ENCODE measurements at places on chromosomes 11 and 22.

- DNase-seq: no peak
These were observed 483 bp upstream of the ABTB2 start for GRCh38 chr11:34358258-34358727.

DNA sequence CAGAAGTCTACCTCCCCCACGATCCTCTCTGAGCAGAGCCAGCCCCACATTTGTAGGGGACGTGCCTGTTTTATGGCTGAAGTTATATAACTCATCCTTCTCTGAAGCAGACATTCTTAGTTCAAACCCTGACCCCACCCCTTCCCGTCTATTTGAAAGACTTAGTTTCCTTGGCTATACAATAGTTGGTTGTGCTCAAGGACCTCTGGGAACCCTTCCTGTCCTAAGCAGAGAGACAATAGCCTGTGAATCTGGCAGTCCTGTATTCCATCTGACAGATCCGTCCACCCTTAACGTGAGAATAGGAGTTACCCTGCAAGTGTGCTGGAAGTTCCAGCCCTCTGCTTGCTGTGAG is 75.2 kb downstream of the MN1 start:
- DNase-seq: no peak

DNA sequence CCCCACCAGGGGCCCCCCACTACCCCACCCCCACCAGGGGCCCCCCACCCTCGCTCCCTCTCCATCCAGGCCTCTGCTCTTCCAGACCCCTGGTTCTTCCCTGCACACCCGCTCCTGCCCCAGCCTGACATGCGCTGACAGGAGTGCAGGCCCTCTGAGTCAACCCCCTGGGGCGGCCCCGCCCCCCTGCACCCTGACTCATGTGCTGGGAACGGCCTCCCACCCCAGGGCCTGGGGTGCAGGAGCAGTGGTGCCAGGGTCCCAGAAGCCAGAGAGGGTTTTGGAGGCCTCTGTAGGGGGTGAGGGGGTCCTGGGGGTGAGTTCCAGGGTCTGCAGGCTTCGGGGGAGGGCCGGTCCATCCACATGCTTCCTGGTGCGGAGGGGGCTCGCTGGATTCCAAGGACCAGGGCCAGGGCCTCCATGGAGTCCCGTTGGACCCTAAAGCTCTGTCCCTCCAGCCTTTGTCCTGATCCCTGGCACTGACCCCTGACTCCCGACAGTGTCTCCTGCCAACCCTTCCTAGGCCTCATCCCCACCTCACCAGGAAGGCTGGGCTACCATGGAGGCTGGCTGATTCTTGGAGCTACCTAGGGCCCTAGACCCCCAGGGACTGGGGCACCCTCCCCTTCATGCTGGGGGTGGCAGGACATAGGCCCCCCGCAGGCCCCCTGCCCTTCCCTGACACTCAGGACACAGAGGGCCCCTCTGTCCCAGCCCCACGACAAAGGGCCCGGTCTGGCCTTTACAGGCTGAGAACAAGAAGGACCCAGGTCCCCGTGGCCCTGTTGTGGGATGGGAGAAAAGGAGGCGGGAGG is 583 bp upstream of the PKP3 start:
- DNase-seq: no peak

GRCh38 chr22:44620129-44620840 is 81.7 kb upstream of the PRR5 start:
- DNase-seq: peak; percentile 64

DNA sequence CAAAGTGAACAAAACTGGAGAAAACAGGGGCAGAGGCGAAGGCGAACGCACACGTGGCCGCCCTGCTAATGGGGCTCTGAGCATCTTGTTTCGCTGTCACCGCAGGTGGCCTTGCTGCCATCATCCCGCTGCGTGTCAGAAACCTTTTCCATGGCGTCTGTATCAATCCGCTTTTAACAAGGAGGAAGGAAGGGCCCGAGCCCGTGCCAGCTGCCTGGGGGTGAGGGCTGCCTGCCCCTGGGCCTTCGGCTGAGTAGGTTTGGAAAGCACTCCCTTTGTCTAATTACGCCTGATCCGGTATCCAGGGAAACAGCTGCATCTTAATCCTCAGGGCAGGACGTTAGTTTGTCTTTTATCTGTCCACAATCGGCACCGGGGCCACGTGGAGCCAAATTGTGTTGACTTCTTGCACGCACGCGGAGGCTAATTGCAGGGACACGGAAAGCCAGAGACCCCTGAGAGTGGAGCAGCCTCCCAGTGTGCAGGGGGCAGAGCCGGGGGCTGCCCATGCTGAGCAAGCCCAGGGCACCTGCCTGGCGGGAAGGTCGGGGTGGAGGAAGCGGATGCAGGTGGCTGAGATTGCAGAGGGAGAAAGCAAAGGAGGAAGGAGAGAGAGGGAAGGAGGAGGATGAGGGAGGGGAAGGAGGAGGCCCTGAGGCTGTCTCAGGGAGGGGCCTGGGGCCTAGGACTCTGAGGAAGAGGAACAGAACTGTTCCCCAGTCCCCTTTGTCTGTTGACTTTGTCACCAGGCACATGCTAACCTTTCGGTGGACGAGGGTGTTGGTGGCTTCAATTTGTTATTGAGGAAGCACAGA is 19.2 kb upstream of the TH start:
- DNase-seq: no peak

DNA sequence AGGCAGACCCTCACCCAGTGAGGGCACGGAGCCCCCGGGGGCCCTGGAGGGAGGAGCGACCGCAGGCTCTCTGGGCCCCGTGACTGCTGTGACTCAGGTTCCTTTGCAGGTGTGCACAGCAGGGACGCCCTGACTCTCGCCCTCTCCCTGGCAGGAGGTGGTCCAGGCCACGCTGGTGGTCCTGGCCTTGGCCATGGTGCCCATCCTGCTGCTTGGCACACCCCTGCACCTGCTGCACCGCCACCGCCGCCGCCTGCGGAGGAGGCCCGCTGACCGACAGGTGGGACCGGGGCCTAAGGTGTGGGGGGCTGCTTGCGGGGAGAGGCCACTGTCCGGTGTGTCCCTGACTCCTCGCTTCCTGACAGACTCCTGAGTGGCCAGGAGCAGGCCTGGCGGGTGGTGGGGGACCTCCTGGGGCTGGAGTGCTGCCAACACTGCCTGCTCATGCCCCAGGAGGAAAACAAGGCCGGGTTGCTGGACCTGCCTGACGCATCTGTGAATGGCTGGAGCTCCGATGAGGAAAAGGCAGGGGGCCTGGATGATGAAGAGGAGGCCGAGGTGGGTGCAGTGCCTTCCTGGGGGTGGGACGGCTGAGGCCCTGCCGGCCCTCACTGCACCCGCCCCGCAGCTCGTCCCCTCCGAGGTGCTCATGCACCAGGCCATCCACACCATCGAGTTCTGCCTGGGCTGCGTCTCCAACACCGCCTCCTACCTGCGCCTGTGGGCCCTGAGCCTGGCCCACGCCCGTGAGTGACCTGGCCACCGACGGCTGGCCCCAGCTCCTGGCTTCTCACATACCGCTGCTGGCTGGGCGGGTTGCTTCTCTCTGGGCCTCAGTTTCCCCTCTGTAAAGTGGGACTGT is 10.9 kb downstream of the TCIRG1 start:
- no peak for DNase-seq

- DNase-seq: no peak
These were observed 8.3 kb downstream of the MUC2 start for GRCh38 chr11:1082728-1083620.

- no peak for DNase-seq
These were observed 6.0 kb downstream of the CFL1 start for GRCh38 chr11:65851811-65852507.

- DNase-seq: no peak
These were observed 15.8 kb downstream of the MYEOV start for GRCh38 chr11:69309631-69310280.

DNA sequence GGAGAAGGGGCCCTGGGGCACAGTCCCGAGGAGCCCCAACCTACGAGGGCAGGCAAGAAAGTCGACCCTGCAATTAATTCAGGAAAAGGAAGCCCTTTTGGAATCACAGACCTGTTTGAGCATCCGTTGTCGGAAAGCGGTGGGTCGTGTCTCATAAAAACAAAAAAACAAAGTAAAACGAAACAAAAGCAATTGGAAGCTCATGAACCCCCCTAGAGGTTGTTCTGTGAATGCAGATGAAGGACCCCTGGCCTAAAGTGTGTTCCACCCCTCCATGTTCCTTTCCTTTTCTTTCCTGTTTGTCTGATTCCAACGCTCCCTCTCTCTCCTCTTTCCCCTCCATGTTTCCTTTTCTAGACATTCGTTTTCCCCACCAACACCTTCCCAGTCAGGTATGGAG is 203.7 kb downstream of the GRIK4 start:
- DNase-seq: no peak

DNA sequence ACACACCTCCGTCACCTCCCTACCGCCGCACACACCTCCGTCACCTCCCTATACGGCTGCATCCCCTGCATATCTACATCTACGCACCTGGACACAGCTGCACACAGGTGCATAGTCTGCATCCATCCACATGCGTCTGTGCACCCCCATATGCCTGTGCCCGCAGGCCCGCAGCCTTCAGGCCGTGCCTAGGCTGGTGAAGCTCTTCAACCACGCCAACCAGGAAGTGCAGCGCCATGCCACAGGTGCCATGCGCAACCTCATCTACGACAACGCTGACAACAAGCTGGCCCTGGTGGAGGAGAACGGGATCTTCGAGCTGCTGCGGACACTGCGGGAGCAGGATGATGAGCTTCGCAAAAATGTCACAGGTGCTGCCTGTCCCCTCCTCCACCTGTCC is 4.8 kb downstream of the PKP3 start:
- DNase-seq: no peak

GRCh38 chr22:27730641-27731433 is 70.7 kb downstream of the MN1 start:
- no peak for DNase-seq

Measured in activated CD4-positive, CD25-positive, alpha-beta regulatory T cell (primary cell).